MV-4-11 (cell line): ENCODE measurements at places on chromosomes 2 and 18.
A peak's percentile ranks its signal among the peaks of the same experiment; 100 is the strongest.

DNA sequence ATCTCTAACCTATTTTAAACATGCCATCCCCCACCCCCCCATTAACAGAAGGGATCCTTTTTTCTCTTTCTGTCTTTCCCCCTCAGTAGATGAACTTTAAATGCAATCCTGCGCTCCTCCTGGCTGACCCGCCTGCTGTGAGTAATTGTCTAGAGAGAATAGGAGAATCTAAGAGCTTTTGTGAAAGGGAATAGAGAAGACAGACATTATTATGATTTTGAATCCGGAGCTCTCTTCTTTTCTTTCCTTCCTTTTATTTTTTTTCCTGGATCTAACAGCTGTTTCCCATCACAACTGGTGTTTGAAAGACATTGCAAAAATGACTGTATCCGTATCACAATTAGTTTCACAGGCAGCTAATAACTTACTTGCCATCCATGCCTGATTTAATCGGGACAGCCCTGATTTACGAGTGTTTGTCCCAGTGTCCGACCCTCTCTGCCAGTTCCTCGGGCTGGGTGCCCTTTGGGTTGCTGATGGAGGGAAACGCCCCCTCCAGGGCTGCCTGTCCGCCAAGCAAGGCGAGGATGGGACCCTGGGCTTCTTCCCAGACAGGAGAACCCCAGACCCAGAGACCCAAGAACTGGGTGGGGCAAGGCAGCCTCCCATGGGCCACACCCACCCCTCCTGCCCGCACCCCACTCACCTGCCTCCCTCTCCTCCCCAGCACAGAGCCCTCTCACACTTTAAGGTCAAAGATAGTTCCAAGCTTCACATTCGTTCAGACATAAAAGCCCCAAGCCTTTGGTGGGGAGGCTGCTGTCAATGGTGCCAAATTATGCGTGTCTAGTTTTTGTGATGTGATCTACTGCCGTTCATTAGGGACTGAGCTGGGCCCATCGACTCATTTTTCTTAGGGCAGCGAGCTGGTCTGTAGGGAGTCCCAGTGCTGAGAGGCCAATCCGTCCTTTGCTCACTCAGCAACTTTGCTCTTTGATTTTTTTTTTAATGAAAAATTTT lies 231.7 kb downstream of the ZNF516 start:
- no peak for DNase-seq

DNA sequence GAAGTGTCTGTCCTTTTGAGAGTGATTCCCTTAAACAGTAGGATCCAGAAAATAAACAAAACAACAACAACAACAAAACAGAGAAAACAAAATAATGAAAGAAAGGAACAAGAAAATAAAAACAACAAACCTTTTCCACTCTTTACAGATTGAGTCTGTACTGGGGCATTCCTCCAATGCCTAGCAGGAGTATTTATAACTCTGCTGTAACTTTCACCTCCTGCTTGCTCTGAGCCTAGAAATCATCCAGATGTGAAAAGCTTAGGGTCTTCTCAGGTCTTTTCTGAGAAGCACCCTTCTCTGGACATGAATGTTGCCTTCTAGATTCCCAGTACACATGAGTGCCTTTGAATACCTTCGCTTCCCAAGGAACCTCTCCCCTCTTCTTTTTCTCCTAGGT lies 1239.4 kb downstream of the CNTNAP5 start:
- DNase-seq: no peak

- peak; percentile 86 for DNase-seq
Observed at GRCh38 chr2:171798156-171798820, 95.8 kb downstream of the SLC25A12 start.

DNA sequence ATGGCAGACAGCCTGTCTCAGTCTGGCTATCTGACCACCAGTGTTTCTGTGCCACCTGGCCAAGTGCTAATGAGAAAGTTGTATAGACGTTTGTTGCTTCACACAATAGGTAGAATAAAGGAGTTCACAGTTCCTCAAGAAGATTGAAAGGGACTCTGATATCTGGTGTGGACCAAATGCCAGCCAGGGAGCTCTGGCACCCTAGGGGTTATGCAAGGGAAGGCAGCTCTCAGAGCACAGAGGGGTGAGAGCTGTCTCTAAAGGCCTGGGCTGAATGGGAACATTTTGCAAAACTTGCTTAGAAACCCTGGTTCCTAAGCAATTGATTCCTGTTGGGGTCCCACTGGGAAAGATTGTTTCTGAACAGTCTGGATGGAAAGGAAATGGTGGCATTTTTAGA lies 553.8 kb downstream of the EPHA4 start:
- no peak for DNase-seq

GRCh38 chr2:12313445-12314126 lies 403.1 kb upstream of the TRIB2 start:
- DNase-seq: no peak

- no peak for DNase-seq
Observed at GRCh38 chr2:207200136-207200535, 34.4 kb upstream of the KLF7 start.

DNA sequence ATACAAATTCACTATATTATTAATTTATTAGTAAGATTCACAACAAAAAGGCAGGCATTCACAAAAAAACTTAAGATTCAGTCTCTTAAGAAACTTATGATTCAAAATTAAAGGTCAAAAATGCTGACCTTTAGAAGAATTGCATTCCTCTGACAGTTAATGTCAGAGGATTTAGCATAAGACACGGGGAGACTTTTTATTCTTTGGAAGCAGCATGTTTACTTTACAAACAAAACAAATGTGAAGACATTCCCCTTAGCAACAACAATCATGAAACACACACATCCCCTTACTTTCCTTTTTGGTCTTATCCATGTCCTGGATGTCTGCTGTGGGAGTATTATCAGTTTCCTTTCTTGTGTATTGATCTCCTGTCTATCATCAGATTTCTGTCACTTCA lies 117.1 kb downstream of the RAD51AP2 start:
- DNase-seq: no peak
